LHCN-M2 (cell line): ENCODE measurements at places on chromosomes 6 and 20. TPM values are rescaled to one million over a fixed set of nuclear protein-coding genes. Genes with fewer than 3 reads are reported as not detected.
A peak's percentile ranks its signal among the peaks of the same experiment; 100 is the strongest.

Gene KCNK15
- not detected in 2 replicates for total RNA-seq

DNA sequence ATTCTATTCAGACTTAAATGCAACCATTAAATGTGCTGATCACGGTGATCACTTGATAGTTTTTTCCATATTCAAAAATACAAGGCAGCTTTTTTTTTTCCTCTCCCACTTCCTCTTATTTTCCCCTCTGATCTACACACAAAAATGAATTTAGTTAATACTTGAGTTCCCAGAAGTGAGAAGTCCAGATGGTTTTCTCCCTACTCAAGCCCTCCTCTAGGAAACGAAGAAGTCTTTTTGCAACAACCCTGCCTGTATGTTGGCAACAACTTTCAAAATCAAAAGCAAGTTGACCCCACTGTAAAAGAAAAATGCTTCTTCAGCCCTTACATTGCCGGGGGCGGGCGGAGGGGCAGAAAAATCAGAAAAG, 24.3 kb downstream of the ARHGAP18 start:
- DNase-seq: no peak

GRCh38 chr20:58511364-58511763, 3.8 kb downstream of the APCDD1L start:
- peak; percentile 80 for DNase-seq

- DNase-seq: no peak
These were observed 1.8 kb downstream of the NKX2-2 start for GRCh38 chr20:21511850-21512633.

Gene DLL1
- total RNA-seq: 4.7 and 9.7 TPM in 2 replicates

DNA sequence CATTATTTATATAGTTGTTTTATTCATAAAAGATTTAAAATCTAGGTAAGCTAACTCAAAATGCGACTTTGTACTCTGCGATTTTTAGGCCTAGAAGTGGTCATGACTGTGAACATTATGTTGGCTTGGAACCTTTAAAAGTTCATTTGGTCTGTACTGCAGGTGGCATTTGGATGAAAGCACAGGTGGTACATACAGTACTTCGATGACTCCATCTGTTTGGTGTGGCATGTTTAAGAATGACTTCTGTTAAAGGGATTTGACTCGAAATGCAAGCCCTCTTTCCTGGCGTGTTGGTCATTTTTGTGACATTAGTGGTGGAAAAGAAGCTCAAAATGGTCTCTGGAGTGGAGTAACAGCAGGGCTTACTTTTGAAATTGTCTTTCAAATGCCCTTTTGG, 118.1 kb downstream of the UST start:
- no peak for DNase-seq

DNA sequence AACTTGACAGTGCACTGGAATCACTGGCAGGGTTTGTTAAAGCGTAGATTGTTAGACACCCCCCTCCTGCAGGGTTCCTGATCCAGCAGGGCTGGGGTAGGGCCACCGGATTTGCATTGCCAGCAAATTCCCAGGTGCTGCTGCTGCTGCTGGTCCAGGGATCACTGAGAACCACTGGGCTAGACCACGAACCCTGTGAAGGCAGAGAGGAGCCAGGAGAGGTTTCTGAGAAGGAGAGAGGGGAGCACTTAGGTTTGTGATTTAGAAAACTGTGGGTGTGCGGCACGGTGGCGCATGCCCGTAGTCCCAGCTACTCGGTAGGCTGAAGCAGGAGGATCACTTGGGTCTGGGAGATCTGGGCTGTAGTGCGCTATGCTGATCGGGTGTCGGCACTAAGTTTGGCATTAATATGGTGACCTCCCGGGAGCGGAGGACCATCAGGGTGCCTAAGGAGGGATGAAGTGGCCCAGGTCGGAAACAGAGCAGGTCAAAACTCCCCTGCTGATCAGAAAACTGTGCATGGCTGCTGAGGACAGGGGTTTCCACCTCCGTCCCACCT, 53.6 kb upstream of the FAM83D start:
- DNase-seq: no peak

DNA sequence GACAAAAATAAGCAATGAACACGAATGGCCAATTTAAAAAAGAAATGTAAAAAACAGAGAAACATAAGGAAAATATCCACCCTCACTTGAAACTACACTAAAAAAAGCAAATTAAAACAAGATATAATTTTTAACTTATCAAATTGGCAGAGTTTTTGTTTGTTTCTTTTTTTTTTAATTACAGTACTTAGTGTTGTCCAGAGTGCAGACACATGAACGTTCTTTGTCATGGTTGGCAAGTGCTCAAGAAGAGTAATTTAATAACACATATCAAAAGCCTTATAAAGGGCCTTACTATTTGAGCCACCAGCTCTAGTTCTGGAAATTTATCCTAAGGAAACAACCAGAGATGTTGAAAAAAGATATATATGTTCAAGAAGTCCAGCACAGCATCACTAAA, 142.3 kb downstream of the ATXN1 start:
- DNase-seq: no peak

DNA sequence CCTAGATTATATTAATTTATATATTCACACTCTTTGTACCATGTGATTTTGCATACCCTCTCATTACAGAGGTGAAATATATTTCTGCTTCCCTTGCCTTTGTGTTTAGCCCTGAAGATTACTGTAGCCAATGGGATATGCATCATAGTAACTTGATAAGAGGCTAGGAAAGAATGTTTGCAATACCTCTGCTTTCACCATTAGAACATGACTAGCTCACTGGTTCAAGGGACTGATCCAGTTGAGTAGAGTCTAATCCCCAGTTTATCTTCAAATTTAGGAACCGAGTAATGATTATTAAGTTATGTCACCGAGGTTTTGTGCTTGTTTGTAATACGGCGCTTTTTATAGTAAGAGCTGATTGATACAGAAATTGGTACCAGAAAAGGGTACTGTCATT, 552.6 kb upstream of the GJE1 start:
- DNase-seq: no peak

GRCh38 chr20:21505810-21506530, 7.9 kb downstream of the NKX2-2 start:
- DNase-seq: peak; percentile 32

- peak; percentile 7 for DNase-seq
These were observed 3.0 kb downstream of the CDH4 start for GRCh38 chr20:61254881-61255626.

GRCh38 chr6:14513496-14514393, 396.2 kb downstream of the CD83 start:
- no peak for DNase-seq
